Heart right ventricle (tissue), 16 donors: ENCODE measurements at places on chromosomes 4 and X. TPM values are rescaled to one million over a fixed set of nuclear protein-coding genes. Genes with fewer than 3 reads are reported as not detected.

DNA sequence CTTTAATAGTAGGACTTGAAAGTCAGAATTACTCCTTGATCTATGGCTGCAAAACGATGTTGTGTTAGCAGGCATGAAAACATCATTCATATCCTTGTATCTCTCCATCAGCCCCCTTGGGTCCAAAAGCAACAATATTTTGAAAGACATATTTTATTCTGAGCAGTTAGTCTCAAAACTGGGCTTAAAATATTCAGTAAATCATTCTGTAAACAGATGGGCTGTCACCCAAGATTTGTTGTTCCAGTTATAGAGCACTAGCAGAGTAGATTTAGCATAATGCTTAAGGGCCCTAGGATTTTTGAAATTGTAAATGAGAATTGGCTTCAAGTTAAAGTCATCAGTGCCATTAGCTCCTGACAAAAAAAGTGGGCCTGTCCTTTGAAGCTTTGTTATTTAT lies 1565.6 kb downstream of the STIM2 start:
- DNase-seq, result no peak
- H3K27ac ChIP-seq, result no peak overlapping the region
- no peak overlapping the region for H3K4me3 ChIP-seq
- H3K4me1 ChIP-seq, result no peaks in the 10 kb centered on the region
- H3K36me3 ChIP-seq, result no peaks in the 10 kb centered on the region

- no peak overlapping the region for H3K27ac ChIP-seq
- H3K4me1 ChIP-seq, result peaks cover 6% of the 10 kb centered on the region
- DNase-seq, result no peak
- H3K27me3 ChIP-seq, result no peaks in the 10 kb centered on the region
These were observed 111.3 kb downstream of the SHROOM3 start for GRCh38 chr4:76546327-76546726.

GRCh38 chr4:153541456-153542096 lies 75.4 kb downstream of the TMEM131L start:
- H3K27me3 ChIP-seq, result no peaks in the 10 kb centered on the region
- H3K4me1 ChIP-seq, result peaks cover 57% of the 10 kb centered on the region
- no peak for DNase-seq

DNA sequence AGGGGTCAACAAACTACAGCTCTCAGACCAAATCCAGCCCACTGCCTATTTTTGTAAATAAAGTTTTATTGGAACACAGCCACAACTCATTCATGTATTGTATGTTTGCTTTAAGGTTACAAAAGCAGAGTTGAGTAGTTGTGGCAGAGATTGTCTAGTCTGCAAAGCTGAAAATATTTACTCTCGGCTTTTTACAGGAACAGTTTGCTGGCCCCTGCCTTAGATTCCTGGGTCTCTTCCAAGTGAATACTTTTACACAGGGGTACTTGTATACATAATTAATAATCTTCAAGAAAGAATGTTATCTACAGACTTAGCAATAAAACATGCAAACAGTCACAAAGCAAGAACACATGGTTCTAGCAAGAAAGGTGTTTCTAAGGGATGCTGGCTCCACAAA lies 154.2 kb downstream of the AMELX start:
- no peak overlapping the region for H3K27ac ChIP-seq
- no peaks in the 10 kb centered on the region for H3K4me1 ChIP-seq
- no peak overlapping the region for H3K4me3 ChIP-seq
- no peak for DNase-seq

DNA sequence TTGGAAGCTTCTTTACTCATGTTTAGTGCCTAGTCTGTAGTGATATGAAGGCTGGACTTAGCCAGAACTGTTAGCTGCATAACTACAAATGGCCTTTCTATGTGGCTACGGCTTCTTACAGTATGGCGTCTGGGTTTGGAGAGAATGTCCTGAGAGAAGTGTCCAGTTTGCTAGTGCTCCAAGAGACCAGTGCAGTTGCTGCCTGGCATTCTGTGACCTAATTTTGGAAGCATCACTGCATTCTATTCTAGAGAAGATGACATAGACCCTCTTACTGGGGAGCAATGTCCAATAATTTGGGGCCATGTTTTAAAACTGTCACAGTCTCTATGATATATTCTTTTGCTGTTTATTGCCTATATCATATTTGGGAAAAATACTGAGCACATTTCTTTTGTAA lies 74.2 kb downstream of the STAG2 start:
- H3K4me3 ChIP-seq, result no peak overlapping the region
- H3K36me3 ChIP-seq, result no peaks in the 10 kb centered on the region
- H3K4me1 ChIP-seq, result no peaks in the 10 kb centered on the region
- no peak for DNase-seq

DNA sequence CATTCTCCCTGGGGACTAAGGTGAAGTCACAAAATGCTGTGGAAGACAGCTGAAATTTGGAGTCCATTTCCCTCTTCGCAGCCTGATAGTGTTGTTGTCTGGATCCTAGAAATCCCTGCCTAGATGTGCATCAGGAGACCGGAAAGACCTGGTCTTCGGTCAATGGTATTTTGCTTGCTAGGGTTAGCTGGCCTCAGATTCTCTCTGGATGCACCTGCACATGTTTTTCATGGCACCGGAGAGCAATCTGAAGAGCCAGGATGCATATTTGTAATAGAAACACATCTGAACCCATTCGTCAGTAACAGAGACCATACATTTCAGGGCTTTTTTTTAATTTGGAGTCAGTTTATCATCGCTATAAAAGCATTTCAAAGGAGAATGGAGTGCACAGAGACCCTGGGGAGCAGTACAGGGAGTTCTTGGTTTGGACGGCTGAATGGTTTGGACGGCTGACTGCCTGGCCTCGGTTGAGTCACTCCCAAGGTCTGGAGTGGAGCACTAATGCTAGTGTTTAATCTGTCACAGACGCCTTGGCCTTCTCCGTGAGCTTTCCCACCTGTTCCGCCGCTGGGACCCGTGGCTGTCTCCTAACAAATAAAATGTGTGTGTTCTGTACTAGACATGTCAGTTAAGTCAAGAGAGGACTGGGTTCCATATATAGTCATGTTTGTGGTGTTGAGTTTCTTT lies 7.5 kb upstream of the PDLIM3 start:
- peaks cover 26% of the 10 kb centered on the region for H3K4me1 ChIP-seq
- DNase-seq, result peak; percentile 63
- no peaks in the 10 kb centered on the region for H3K36me3 ChIP-seq
- H3K27me3 ChIP-seq, result no peaks in the 10 kb centered on the region
- peak overlapping the region; percentile 34 for H3K27ac ChIP-seq
- no peak overlapping the region for H3K4me3 ChIP-seq

ARHGAP10 gene
- 39.0 TPM for polyA plus RNA-seq

DNA sequence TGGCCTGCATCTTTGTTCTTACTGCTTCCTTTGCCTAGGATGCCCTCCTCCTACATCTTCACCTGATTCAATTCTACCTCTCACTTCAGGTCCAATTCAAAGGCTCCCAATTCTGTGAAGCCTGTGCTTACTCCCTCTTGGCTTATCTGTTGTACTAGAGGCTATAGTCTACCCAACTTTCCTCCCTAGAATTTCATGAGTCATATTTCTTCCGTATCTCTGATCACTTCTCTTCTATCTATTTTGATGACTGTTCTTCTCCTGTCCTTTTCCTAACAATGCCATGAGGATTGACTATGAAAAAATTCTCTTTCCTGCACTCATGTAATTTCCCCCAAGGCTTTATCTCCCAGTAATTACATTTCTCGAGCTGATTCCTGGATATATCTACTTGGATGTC lies 96.3 kb downstream of the PLAC1 start:
- no peaks in the 10 kb centered on the region for H3K36me3 ChIP-seq
- H3K4me1 ChIP-seq, result no peaks in the 10 kb centered on the region
- no peaks in the 10 kb centered on the region for H3K27me3 ChIP-seq
- no peak overlapping the region for H3K4me3 ChIP-seq
- H3K27ac ChIP-seq, result no peak overlapping the region

DNA sequence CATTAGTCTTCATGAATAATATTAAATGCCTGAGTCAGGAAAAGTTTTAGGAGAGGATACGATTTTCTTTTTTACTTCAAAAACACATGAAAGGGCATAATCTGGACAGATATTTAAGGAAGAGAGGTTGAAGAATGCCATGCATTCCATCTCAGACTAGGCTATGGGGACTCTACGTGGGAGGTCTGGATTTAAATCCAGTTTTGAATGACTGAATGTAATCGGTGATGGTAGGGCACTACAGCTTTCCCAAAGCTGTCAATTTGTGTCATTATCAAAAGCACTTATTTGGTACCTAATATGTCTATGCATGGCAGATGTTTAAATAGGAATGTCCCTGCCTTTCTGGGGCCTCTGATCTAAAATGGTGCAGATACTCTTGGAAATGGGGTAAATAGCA lies 59.3 kb upstream of the RPL34 start:
- no peak for DNase-seq
- no peak overlapping the region for H3K4me3 ChIP-seq
- peak overlapping the region; percentile 75 for H3K27ac ChIP-seq
- peaks cover 28% of the 10 kb centered on the region for H3K4me1 ChIP-seq

FUNDC2 gene
- polyA plus RNA-seq, result 530 TPM

GRCh38 chr4:39942507-39942906 lies 35.2 kb downstream of the PDS5A start:
- DNase-seq, result no peak
- peaks cover 12% of the 10 kb centered on the region for H3K4me1 ChIP-seq
- H3K27me3 ChIP-seq, result no peaks in the 10 kb centered on the region
- H3K27ac ChIP-seq, result no peak overlapping the region
- no peaks in the 10 kb centered on the region for H3K36me3 ChIP-seq

DNA sequence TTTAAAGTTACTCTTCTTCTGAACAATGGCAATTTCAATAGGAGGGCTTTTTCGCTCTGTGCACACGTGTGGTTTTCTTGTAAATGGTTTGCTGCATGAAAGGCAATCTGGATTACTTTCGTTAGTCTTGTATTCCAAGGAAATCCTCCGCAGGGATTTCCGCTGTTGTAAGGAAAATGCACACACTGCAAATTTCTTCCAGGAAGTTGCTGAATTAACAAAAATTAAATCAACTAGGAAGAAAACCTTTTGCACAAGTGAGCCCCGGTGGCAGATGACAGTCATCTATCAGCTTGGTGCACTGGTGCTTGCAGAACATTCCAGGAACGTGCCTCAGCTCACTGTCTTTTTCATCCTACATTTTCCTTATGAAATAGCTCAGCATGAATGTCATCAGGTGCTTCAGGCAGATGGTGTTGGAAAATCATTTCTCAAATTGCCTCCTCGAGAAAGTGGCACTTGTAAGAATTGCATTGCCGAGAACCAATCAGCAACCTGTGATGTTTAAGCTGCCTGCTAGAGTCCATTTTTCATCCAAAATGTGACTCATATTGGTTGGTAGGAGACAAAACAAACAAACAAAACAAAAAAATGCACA lies 272.4 kb upstream of the VCX start:
- no peaks in the 10 kb centered on the region for H3K36me3 ChIP-seq
- no peak for DNase-seq
- H3K27ac ChIP-seq, result no peak overlapping the region

DNA sequence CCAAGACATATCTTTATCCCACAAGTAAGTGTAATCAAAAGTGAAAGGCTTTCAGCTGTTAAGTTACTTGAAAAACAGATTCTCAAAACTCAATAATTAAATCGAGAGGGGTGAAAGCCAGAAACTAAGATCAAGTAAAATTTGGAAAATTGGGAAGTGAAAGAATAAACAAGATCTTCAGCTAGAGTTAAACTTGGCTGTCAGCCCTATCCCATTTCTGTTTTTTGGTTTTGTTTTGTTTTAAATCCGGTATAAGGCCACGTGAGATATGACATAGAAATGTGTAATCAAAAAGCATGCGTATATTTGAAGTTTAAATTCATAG lies 856.8 kb downstream of the STIM2 start:
- no peaks in the 10 kb centered on the region for H3K36me3 ChIP-seq
- H3K4me1 ChIP-seq, result no peaks in the 10 kb centered on the region
- no peaks in the 10 kb centered on the region for H3K27me3 ChIP-seq
- H3K4me3 ChIP-seq, result no peak overlapping the region
- H3K27ac ChIP-seq, result no peak overlapping the region
- DNase-seq, result no peak

GRCh38 chrX:30504309-30504708 lies 73.3 kb downstream of the TASL start:
- no peak overlapping the region for H3K4me3 ChIP-seq
- H3K27ac ChIP-seq, result no peak overlapping the region
- DNase-seq, result no peak
- no peaks in the 10 kb centered on the region for H3K36me3 ChIP-seq

FAAH2 gene
- 0.95 TPM for polyA plus RNA-seq

DNA sequence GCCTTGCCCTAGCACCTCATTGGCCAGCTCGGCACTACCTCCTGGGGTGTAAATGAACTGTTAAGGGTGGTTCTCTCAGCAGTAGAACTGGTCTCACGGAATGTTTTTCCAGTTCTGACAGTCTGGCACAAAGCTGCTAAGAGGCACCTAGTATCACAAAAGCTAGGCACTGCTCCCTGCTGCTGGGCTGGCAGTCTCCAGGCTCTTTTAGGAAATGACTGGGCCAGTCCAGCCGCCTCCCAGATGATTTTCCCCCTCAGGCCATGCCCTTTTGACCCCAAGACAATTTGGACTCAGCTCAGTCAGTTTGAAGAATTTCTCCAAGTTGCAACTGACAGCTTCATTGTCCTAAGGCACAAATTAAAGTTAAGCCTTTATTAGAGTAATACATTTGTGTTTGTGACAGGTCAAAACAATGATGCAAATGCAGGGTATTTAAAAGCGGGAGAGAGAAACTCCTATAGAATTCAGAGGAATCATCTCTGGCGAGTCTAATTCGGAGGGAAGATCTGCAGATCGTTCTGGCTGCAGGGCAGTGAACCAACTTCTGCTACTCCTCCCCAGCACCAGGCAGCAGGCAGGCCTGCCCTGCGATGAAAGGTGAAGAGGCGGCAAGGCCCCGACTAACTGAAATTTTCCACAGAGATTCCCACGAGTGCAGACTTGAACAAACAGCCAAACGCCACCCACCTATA lies 7.9 kb downstream of the FRMD7 start:
- no peak for DNase-seq
- H3K4me1 ChIP-seq, result no peaks in the 10 kb centered on the region

ATP1B4 gene
- not detected for polyA plus RNA-seq

DNA sequence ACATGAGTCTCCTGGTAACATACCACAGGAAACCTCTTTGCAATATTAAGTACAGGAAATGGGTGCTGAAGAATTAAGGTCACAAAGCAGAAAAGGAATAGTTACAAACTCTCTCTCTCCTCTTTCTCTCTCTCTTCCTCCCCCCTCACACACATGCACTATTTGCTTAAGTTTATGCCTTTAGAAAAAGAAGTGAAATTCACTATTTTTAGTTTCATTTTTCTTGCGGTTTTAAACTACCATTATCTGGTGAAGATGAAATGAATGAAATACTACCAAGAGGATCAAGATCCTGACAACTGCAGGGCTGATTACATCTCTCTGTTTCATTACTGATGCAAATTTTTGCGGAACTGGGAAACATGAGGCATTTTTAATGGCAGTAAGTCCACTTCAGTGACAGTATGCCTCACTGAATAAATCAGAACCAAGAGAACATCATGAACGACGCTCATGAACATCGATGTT lies 64.3 kb upstream of the FTHL17 start:
- H3K4me1 ChIP-seq, result peaks cover 7% of the 10 kb centered on the region
- no peak overlapping the region for H3K27ac ChIP-seq
- DNase-seq, result no peak
- H3K27me3 ChIP-seq, result no peaks in the 10 kb centered on the region
- no peaks in the 10 kb centered on the region for H3K36me3 ChIP-seq
- no peak overlapping the region for H3K4me3 ChIP-seq

- no peak overlapping the region for H3K4me3 ChIP-seq
- H3K4me1 ChIP-seq, result no peaks in the 10 kb centered on the region
- H3K27me3 ChIP-seq, result no peaks in the 10 kb centered on the region
- H3K27ac ChIP-seq, result no peak overlapping the region
These were observed 27.0 kb downstream of the TMEM31 start for GRCh38 chrX:103737696-103738095.

GRCh38 chr4:4397441-4397819 lies 10.5 kb downstream of the NSG1 start:
- H3K36me3 ChIP-seq, result no peaks in the 10 kb centered on the region
- H3K4me3 ChIP-seq, result no peak overlapping the region
- no peaks in the 10 kb centered on the region for H3K4me1 ChIP-seq

NPY2R gene
- 0.07 TPM for polyA plus RNA-seq
